Nephron progenitor cell (in vitro differentiated cells): ENCODE measurements at places on chromosomes 3 and 15.

- DNase-seq: no peak
Measured at GRCh38 chr3:69767571-69767970, 28.3 kb downstream of the MITF start.

DNA sequence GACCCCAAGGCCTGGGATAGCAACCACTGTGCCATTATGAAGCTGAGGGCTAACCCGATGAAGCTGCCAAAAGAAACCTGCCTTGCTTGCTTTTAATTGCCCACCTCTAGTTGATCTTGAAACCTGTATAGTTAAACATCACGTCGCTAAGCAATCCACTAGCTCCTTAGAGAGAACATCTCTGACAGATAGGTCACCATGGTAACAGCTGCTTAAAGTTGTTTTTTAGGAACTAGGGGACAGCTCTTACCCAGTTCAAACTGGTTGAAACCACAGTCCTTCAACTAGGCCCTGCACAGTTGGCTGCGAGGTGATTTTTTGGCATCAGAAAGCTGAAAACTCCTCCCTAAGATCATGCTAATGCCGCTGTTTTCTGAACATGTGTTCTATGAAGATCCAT, 135.7 kb downstream of the EBLN2 start:
- DNase-seq: no peak

- no peak for DNase-seq
Measured at GRCh38 chr3:7249493-7250076, 388.7 kb downstream of the GRM7 start.

DNA sequence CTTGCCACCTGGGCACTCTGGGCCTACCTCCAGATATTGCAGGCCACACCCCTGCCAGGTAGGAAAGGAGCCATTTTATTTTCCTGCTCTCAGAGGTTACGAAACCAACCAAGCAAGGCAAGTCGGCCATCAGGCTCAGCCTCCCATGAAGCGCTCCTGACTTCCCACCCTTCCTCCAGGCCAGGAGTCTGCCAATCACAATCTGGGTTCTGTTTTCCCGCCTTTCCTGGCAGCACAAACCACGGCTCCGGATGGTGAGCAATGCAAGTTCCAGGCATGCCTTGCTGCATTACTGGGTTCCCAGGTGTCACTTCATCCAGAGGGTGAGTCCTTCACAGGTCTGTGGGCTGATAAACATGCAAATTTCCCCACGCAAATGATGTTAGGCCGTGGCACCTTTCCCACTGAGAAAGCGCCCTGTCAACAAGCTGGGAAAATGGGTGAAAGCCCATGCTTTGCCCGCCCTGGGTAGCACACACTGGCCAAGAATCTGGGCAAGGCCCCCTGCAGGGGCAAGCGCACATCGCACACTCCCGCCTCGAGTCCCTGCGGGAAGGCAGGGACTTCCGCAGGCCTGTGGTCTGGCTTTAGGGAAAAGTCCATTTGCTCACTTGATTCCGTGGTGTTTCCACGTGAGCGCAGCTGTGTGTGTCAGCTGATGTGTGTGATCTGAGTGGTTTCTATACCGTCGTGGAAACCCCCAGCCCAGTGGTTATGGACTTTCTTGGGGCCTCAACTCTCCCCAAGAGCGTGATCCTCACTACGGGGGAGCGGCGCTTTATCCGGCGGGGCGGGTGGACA, 61.6 kb upstream of the RYK start:
- DNase-seq: peak; percentile 22

DNA sequence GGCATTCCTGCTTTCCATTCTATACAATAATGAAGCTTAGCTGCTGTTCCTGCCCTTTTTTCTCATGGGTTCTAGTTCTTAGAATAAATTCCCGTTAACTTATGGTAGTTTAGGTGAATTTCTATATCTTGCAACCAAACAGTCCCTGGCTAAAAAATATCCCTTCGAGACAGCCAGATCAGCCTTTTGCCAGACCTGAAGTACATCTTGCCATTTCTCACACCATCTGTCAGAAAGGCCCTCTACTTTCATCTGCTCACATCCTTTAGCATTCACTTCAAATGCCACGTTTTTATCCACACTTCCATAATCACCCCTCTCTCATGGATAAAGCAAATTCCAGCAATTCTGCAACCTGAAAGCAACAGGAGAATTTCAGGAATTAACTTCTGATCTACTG, 145.4 kb downstream of the GAP43 start:
- DNase-seq: no peak

GRCh38 chr3:81459733-81460132, 301.7 kb downstream of the GBE1 start:
- DNase-seq: no peak

- no peak for DNase-seq
Measured at GRCh38 chr15:65060641-65061397, 7.0 kb downstream of the RASL12 start.

DNA sequence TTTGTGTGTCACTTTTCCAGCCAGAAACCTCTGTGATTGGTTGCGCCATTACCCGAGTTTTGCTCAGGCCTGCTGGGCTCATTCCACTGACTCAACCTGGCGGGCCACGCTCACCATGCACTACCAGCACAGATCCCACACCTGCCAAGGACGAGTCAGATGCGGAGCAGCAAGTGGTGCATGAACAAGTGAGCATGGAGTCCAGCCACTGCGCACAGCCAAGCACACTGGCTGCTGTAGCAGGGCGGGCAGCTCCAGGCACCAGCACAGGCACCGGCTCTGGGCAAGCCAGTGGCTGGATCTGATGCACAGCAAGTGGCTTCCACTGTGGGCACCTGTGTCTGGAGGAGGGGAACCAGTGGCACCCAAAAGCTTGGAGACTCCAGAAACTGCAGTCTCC, 110.4 kb downstream of the CBLB start:
- no peak for DNase-seq

DNA sequence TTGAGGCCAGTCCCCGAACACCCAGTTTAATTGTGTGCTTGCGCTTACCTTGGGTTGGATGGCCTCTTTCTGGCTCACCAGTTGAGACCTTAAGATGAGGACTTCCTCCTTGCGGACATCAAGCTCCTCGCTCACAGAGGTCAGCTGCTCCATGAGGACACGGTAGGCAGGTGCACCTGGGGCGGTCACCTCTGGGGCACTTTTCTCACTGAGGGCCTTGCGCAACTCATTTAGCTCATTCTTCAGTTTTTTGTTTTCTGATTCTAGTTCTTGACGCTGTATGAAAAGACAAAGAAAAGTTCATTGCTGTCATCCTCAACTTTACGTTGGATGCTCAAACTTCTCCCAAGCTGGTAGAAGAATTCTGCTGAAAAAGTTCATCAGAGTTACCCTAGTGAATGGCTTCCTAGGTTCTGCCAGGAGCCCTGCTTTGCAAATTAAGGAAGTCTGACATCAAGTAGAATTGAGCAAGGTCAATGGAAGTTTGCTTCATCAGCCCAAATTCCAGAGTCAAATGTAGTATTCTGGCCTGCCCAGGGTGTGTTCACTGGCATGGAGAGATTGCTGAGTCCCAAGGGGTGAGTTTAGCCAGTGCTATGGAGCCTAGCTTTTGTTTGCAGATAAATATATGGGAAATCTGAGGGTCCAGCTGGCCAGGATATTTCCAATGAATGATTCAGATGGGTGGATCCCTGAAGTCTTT, 55.8 kb upstream of the MYO5C start:
- no peak for DNase-seq

GRCh38 chr15:22839046-22839695, 705 bp downstream of the NIPA2 start:
- DNase-seq: no peak
